ENCODE measurements at places on chromosomes 7 and 10.

DNA sequence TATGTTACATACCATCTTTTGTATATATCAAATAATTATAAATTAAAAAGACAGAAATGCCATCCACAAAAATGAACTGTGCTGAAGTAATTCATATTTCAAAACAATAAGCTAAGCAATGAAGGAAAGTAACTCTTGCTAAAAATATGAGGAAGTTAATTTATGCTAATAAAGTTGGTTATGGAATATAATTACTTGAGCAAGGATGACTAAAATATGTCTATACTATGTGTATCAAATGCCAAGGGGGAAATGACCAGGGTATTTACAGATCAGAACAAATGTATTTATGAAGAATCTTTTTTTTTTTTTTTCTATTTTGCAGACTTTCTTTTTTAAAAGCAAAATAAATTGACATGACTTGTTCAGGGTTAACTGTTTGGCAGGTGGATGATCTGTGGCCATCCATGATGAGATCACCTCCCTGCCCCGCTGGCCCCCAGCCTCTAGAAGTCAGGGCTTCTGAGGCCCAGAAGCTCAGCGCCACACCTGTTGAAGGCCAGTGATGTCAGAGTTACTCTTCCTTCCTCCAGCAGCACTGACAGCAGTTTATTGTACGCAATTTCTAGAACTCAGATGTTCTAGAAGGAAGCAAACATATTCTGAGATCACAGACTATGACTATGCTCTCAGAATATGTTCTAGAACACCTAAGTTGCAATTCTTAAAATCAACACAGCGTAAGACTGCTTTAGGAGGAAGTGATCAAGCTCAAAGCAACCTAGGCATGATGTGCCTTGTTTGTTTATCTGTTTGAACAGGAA lies 196.1 kb upstream of the KLF14 start:
- DNase-seq = no peak

DNA sequence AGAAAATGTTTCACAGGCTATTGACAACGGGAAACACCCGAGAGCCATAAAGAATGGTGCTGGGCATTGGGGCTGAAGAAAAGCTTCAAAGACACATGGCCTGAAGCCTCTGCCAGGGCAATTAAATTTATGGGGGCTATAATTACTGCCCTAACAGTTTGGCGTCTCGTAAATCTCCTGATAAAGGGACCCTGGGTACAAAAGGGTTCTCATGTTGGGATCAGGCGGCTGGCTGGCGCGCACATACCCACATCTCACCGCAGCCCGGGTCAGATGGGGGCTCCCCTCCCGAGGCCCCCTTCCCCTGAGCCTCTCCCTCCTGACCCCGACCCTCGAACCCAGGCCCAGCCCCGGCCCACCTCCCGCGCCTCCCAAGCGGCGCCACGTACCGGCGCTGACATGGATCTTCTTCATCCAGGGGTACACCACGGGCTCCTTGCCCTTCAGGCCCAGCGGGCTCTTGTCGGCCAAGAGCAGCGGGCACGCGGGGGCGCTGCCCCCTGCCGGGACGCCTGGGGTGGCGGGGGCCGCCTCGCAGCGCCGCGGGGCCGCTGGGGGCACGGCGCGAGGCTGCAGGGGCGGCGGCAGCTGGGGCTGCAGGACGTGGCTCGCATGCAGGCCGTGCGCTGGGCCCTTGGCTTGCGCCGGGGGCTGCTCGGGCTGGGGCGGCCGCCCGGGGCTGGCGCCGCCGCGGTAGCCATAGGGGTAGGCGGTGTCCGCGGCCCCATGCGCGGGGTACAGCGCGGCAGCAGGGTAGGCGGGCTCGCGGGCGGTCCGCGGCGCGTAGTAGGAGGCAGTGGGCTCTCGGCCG lies 623 bp downstream of the HOXA4 start:
- peak; percentile 62 for DNase-seq

DNA sequence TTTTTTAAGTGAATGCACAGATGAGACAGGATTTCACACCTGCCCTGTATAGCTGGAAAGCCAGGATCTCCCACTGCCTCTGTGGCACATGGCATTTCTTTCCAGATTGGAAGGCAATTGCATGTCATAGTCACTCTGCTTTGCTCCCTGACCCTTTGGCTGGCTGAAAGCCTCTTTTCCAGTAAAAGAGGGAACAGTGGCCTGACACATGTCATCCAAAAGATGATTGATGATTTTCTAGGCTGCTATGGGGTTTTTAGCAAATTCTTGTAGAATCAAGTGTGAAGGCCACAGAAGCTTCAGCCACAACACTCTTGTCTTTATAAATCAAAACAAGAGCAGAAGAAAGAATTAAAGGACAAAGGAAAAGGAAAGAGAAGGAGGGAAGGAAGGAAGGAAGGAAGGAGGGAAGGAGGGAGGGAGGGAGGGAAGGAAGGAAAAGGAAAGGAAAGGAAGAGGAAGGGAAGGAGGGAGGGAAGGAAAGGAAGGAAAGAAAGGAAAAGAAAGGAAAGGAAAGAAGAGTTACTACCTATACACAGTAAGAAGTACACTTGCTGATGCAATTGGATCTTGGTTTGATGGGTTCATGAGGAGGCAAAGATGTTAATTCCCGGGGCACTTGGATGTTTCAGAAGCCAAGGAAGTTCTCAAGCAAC lies 158.9 kb upstream of the FRMD4A start:
- DNase-seq = no peak

GRCh38 chr10:86663046-86663345 lies 5.3 kb upstream of the LDB3 start:
- DNase-seq = no peak

DNA sequence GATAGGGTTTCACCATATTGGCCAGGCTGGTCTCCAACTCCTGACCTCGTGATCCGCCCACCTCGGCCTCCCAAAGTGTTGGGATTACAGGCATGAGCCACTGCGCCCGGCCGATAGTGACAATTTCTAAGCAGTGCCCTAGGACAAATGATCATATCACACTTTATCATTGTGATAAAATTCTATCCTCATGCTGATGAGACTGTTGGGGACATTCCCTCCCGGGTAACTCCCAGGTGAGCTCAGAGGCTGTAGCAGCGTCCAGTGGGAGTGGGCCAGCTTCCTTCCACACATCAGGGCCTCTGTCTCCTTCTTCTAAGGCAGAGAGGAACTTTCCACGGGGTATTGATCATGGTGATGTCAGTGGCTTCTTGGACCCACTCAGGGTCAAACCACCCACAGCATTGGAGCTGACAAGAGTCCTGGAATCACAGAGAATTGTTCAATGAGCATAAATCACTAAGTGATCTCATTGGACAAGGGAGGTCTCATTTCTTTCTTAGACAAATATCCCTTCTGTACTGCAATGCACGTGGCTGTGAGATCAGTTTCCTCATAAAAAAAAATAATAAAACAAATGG lies 256.1 kb downstream of the KLF6 start:
- no peak for DNase-seq

- DNase-seq = no peak
Measured at GRCh38 chr7:78195281-78195680, 396.7 kb downstream of the PHTF2 start.

- no peak for DNase-seq
Measured at GRCh38 chr7:132865366-132866143, 216.3 kb downstream of the CHCHD3 start.

DNA sequence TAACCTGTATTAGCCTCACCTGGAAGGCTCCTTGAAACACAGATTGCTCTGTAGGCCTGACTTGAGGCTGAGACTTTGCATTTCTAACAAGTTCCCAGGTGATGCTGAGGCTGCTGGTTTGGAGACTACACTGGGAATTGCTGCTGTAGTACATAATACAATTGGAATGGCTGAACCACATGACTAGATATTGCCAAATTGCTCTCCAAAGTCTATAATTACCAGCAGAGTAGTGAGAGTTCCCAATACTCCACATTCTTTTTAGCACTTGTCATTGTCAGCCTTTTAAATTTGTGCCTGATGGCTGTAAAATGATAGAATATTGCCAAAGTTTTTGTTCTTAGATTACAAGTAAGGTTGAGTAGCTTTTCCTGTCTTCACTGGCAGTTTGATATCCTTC lies 39.9 kb downstream of the PLEKHA8 start:
- no peak for DNase-seq

- no peak for DNase-seq
Measured at GRCh38 chr7:29106669-29106988, 39.7 kb downstream of the CPVL start.

GRCh38 chr10:77457266-77457665 lies 180.3 kb downstream of the KCNMA1 start:
- no peak for DNase-seq

DNA sequence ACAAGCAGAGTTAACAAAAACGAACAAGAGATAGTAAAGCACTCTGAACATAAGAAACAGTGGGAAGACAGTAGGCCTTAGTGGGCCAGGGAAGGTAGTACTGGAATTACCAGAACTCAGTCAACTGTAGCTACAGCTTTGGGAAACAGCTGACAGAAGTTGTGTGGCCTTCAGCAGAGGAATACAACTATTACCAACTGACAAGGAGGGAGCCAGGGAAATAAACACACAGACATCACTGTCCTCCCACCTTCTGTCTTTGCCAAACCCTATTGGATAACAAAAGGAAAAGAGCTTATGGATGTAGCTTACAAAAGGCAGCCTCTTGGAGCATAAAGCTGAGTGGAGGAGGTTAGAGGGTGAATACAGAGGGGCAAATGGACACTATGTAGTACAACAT lies 15.4 kb downstream of the MICU1 start:
- DNase-seq = no peak

DNA sequence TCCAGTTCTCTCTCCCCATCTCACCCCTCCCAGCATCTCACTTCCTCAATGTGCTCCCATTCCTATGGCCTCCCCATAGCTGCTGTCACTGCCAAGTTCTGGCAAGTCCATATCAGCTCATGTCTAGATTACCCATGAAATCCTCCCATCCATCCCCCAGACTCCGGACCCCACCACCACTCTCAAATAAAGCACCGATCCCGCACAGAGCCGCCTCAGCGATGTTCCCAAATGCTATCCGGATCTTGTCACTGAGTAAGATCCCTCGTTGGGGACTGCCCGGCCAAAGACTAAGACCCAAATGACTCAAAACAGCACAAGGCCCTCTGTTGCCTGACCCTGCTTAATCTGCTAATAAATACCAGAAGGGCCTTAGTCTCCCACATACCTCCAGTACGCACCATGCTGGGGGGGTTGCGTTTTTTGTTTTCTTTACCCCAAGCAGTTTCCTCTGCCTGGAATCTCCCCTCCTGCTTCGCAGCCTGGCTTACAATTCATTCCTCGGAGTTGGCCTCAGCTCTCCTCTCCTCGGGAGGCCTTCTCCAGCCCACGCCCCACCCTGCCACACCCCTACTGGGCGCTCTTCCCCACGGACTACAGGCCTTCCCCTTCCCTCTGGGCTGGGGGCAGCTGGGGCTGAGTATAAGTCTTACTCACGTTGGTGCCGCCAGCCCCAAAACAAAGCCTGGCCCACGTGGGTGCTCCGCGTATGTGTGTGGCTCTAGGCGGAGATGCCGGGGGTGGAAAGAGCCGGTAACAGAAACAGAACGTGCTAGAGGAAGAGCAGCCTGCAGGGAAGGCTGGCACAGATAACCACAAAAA lies 1.8 kb upstream of the DUSP5 start:
- DNase-seq = no peak

DNA sequence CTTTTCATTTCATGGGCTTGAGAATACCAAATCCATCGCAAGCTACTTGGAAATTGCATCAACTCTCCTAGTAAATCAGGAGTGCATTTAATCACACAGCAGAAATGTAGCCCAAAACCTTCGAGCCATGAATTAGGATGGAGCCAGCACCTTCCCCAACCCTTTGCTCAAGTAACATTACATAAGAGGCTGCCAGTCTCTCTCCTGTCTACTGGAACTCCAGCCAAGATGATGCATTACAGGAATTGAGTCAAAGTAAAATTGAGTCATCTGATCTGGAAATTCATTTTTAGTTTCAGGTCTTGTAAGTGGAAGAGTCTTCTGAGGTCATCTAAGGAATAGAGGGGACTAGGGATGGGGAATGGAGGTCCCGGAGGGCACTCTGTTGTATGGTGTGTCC lies 69.7 kb upstream of the FHIP2A start:
- no peak for DNase-seq

- no peak for DNase-seq
Measured at GRCh38 chr7:47480576-47481538, 101.1 kb downstream of the TNS3 start.

- DNase-seq = no peak
Measured at GRCh38 chr7:150450491-150451001, at the start of gene GIMAP8. TSS of gene GIMAP8 (plus strand) at chr7:150450630. CDS start at chr7:150466699, 16,069 bp downstream.

- DNase-seq = no peak
Measured at GRCh38 chr10:75034131-75034512, 77.3 kb upstream of the SAMD8 start.

- peak; percentile 75 for DNase-seq
Measured at GRCh38 chr10:25875556-25876165, 58.4 kb upstream of the MYO3A start.

DNA sequence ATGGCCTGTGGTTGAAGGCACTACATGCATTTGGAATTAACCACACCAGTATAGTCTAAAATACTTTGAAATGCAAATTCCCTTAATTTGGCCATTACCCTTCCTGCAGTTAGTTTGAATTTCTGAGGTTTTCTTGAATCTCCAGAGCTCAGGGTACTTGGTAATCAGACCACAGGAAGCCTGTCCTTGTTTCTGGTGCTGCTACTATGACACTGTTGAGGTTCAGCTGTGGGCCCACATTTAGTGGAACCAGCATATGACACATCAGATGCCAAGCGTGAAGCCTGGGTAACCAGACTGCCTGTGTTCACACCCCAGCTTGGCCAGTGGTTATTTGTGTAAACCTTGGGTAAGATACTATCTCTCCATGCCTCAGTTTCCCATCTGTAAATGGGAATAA lies 124.3 kb downstream of the SNX10 start:
- DNase-seq = no peak

- DNase-seq = no peak
Measured at GRCh38 chr7:11709196-11709595, 122.8 kb downstream of the THSD7A start.

DNA sequence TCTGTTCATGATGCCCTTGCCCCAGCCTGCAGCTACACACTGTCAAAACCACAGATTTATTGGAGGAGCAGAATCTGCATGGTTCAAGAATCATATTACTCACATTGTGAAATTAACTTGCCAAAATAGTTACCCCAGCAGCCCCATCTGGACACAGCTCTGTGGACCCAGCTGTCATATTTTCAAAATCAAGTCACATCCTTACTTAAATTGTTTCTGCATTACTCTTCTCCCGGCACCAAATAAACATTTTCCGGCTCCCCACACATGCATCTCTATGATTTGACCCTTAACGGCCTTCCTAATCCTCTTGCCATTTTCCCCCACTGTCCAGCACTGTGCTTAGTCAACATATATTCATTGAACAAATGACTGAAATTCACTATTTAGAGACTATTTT lies 43.8 kb upstream of the GPR26 start:
- no peak for DNase-seq
